Neural crest cell (in vitro differentiated cells): ENCODE measurements at places on chromosomes 2 and 18.

GRCh38 chr2:208872591-208872990 lies 466.0 kb downstream of the PTH2R start:
- no peak for DNase-seq

- DNase-seq: no peak
Observed at GRCh38 chr2:128346291-128347170, 27.9 kb upstream of the HS6ST1 start.

DNA sequence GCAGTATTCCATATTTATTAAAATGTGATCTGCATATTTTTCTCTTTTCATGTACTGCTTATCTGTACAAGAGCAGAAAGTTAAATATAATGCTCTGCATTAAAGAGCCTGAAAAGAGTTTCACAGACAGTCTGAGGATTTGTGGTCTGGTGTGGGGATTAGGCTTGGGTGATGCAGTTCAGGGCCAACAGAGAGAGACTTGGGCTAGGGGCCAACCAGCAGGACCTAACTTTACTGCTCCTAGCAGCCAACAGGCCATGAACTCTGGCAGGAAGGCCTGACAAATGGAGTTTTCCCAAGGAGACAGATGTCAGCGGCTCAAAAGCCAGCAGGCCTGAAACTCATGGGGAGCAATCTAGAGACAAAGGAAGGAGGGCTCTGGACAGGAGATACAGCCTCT lies 169.6 kb downstream of the LRRTM1 start:
- no peak for DNase-seq

DNA sequence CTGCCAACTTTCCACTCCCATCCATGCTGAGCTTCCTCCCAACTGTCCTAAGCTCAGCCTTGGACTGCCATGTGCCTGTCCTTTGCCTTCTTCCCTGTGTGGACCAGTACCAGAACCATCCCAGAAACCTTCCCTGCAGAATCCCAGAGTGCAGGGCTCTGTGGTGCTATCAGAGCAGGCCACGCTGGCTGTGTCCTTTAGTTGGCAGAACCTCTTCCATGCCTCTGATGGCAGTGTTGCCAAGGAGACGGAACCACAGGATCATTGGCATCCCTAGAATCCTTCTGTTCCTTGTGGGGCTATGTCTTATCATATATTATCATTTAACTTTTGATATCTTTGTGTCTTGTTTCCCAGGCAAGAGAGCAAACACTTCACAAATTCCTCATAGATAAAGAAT lies 73.0 kb upstream of the NOSTRIN start:
- DNase-seq: no peak

GRCh38 chr2:190524928-190525327 lies 9.6 kb downstream of the NEMP2 start:
- DNase-seq: no peak

GRCh38 chr2:241680044-241680443 lies 6.6 kb downstream of the DTYMK start:
- no peak for DNase-seq

DNA sequence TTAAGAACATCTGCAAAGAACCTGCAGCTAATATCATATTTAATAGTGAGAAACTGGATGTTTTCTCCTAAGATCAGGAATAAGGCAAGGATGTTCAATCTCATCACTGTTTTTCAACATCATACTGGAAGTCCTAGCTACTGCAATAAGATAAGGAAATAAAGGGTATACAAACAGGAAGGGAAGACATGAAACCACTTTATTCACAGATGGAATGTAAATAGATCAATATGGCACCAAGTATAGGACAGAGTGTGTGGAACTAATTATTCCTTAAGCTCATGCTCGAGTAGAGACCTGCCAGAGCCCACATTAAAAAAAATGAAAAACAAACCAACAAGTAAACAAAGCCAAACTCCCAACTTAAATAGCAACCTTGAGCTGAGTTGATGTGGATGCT lies 41.3 kb upstream of the TMEM247 start:
- DNase-seq: no peak

GRCh38 chr2:154698721-154699574 lies 453 bp downstream of the KCNJ3 start:
- DNase-seq: no peak

GRCh38 chr2:27914041-27914804 lies 23.7 kb downstream of the BABAM2 start:
- no peak for DNase-seq

DNA sequence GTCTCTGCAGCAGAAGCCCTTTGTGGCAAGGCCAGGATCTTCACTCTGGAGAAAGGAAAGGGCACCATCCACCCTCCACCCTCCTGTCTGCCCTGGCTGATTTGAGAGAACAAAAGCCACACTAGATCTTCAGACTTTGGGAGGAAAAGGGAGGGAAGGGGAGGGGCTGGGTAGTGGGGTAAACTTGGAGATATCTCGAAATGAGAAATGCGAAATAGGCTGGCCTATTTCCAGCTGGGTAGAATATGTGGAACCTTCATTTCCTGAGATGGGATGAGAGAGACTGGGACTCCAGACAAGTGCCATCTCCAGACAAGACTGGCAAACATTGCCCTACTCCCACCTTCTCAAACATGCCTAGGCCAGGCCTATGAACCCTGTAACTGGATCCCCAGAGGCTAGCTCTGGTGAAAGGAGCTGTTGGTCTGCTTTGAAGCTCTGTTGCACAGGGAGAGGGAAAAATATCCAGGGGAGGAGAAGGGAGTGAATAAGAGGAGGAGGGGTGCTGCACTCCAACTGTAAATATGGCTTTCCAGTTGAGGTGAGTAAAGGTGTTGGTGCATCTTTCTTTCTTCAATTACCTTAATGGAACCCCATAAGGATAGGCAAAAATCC lies 1.7 kb downstream of the HOXD12 start:
- no peak for DNase-seq

DNA sequence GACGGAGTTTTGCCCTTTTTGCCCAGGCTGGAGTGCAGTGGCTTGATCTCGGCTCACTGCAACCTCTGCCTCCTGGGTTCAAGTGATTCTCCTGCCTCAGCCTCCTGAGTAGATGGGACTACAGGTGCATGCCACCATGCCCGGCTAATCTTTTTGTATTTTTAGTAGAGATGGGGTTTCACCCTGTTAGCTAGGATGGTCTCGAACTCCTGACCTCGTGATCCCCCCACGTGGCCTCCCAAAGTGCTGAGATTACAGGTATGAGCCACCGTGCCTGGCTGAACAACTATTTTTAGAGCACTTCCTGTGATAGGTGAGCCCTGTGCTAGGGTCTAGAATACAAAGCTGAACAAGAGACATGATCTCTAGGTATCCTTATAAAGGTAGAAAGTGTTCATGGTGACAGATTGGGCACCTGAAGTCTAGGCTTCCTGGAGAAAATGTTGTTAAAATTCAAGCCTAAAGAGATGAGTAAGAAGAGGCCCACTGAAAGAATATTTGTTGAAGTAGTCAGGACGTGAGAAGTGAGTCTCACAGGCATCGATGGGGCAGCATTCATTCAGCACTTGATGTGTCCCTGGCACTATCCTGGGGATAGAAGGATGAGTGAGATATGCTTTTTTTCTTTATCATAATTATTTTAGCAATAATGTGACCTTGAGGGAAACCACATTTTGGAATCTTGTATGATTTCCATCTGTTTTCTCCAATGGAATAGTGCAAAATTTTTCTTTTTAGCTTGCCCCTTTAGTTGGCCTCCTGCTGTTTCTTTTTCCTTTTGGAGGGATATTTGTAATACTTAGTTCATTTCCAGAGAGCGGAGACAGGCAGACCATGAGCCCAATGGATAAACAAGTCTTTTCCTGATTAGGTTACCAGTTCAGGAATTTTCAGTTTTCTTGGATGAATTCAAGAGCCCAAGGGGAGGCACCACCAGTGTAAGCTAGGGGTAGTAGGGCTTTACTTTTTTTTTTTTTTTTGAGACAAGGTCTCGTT lies 5.1 kb downstream of the ZNF236 start:
- DNase-seq: no peak
